Coronary artery (tissue), 2 donors: ENCODE measurements at places on chromosomes 5 and 9.

- DNase-seq, result no peak
Observed at GRCh38 chr9:106757514-106757913, 105.5 kb upstream of the ZNF462 start.

DNA sequence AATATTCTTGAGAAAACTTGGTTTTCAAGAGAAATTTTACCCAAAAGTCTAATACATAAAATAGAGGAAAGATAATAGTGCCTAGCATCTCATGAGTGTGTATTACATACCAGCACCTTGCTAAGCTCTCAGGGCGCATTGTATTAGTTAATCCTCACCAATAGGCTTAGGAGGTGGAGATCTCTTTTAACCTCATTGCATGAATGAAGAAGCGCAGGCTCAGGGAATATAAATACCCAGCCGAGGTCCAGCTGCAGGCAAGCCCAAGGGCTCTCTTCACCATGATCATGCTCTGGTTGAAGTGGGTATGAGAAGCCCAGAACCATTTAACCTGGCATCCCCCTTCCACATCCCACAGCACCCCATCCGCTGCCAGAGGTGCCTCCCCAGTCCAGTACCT lies 46.0 kb downstream of the CAMK2A start:
- no peak for DNase-seq

GRCh38 chr9:132032238-132032950 lies 47.3 kb downstream of the MED27 start:
- DNase-seq, result no peak

- no peak for DNase-seq
Observed at GRCh38 chr5:178606269-178606668, 16.1 kb upstream of the COL23A1 start.

DNA sequence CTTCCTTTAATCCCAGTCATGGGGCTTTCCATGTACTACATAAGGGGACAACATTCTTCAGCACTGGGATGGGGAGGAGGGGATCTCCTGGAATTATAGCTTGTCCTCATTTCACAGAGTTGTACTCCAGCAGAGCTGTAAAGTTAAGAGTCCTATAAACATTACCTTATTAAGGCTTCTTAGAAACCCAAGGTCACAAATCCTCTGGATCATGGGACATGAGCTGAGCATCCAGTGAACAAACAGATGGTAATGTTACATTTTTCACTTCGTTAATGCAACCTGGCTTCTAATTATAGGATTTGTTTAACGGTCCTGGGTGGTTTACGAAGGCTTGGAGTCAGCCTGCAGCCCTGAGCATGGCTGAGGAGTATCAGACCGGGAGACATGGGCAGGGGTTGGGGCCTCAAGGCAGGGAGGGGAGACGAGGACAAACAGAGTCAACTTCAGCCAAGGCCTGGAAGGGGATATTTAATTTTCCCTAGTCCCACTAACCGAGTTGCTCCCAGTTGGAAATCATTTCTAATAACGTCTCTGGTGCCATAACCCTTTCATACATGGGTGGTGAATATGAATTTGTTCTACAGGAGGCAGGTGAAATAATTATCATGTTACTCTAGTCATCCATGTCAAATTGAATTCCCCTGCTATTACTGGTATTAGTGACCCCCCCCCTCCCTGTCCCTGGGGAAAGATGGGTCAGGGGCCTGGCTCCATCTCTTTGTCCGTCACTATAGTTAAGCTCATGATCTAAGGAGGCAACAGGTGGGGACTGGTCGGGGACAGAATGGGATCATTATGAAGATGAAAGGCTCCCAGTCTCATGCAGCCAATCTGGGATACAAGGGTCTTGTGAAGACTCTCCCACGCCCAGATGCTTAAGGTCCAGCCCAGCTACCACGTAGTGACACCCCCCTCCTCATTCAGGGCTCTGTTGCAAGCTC lies 10.7 kb upstream of the IL17B start:
- no peak for DNase-seq

DNA sequence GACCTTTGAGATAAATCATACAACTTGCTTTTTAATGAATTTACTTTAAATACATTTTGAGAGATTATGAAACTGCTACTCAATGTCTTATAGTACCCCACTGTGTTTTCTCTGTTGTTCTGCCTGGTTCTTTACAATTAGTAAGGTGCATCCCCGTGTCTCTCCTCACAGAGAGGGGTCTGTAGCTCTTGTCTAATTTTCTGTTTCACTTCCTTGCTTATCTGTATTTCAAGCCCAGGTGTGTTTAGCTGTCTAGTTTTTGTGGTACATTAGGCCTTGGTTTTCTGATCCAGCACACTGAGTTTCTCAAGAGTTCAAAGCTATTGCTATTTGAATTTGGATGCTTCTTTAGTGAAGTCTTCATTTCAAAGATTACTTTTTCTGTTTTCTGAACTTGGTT lies 105.1 kb downstream of the MAST4 start:
- no peak for DNase-seq

GRCh38 chr5:88172847-88173758 lies 95.5 kb downstream of the TMEM161B start:
- DNase-seq, result no peak

DNA sequence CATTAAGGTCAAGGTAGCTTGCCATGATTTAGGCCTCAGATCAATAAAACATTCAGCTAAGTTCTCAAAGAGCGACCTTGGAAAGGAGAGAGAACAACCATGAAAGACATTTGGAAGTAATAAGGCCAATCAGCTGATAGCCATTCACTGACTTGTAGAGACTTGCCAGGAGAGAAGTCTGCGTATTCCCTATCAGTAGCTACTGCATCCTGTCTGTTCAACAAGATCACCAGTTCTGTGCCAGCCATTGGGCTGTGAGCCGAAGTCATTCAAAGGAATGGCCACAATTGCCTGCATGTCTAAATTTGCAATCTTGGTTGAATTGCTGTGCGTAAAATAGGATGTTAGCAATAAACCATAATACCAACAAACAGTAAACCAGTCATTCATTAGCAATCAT lies 219.8 kb downstream of the FBXL7 start:
- DNase-seq, result no peak

- DNase-seq, result no peak
Observed at GRCh38 chr9:127720031-127720864, 4.4 kb downstream of the TTC16 start.

DNA sequence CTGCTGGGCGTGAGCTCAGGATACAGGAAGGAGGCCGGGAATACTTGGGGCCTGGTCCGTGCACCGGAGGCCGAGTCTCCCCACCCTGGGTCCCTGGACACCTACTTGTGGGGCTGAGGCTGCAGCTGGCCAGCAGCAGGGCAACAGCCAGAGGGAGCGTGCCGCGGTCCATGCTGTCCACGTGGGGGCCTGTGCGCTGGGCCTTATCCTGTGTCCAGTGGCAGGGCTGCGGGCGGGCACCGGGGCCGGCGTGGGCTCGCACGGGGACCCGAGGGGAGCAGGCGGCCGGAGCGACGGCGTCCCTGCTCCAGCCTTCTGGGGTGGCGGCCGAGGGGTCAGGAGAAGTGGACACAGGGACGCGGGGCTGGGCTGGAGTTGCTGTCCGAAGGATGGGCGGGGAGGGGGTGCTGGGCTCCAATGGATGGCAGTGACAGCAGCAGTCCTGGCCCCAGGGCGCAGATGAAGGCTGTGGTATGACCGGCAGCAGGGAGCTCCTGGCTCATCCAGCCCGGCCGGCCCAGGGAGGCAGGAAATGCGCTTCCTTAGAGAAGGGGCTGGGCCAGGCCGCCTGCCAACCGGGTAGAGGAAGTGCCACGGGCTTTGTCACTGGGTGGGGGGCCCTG lies at the start of gene ENG:
ENG (minus strand) TSS at position 475 of the 623 bp plus-strand sequence; CDS start at position 172, 303 bp downstream.
- DNase-seq, result no peak

GRCh38 chr9:98360176-98360708 lies 104.8 kb upstream of the TBC1D2 start:
- DNase-seq, result no peak

- DNase-seq, result no peak
Observed at GRCh38 chr5:171499611-171500010, 80.2 kb downstream of the FGF18 start.

DNA sequence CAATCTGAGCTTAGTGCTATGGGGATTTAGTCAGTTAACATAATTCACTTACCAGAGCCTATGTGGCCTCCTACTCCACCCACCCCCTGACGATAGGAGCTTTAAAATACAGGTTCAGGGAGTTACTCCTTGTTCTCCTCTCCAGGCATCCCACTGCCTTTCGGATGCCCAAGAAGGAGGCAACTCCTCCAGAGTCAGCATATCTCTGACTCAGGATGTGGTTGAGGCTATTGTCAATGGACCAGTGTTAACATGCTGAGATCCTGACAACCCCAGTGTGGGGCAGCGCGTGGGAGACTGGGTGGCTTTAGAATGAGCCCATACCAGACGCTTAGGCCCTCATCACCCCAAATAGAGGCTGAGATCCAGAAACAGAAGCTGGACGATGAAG lies 27.4 kb downstream of the BICD2 start:
- DNase-seq, result no peak

GRCh38 chr9:31394015-31394473 lies 990.4 kb upstream of the ACO1 start:
- DNase-seq, result no peak

DNA sequence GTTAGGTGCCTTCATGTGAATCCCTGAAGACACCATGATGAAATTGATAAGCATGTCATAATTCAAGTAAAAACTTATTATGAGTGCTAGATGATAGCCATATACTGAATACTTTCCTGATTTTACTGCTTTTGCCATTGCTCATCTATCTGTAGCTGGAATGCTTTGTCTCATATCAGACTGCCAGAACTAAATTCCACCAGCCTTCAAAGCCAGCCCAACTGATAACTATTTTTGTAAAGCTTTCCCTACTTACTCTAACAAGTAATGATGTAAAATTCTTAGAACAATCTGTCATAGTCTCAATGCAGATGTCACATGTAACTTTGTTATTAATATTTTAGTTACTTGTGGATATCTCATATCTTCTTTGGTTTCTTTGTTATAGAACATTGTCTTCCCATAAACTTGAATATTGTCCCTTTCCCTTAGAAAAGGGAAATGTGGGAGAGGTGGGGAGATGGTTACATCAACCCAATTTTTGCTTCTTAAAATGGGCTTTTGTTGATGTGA lies 128.3 kb downstream of the ZCCHC7 start:
- DNase-seq, result no peak
